Suppressor macrophage treated with lipopolysaccharide for 1 hour (primary cell): ENCODE measurements at places on chromosomes 1 and 21.

GRCh38 chr1:225469051-225469450, 41.2 kb upstream of the LBR start:
- DNase-seq: no peak

GRCh38 chr1:204867666-204868339, 2.9 kb upstream of the NFASC start:
- no peak for DNase-seq

DNA sequence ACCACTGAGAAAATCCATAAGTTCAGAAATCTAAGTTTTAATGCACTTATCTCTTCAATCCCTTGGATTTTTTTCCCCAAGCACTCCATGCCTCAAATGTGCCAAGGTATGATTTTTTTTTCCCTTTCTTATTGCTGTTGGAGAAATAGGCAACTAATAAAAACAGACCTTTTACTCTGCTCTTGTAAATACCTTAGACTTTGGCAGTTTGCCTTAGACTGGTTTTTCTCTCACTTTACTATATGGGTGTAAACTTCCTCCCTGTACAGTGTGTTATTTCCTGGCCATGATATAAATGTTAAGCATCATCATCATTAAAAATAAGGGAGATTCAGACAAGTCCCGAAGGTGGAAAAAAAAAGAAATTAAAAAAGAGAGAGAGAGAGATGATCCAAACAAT, 65.7 kb downstream of the LRRC8C start:
- no peak for DNase-seq

- DNase-seq: no peak
These were observed 7.5 kb downstream of the SDC3 start for GRCh38 chr1:30900931-30901560.

DNA sequence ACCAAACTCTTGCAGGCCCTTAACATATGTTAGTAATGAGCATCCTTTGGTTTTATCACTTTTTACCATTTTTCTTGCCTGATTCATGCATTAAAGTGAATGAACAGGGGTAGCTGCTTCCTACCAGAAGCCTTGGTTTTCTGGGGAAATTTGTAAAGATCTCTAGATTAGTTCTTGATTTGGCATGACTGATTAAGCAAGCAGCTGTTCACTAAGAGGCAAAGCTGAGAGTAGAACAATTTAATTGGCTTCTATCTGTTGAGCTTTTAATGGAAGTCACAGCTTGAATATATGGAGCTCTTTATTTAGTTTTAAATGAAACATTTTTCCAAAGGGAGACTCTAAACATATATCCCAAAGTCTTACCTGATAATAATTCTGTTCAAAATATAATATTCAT, 23.6 kb downstream of the TLCD4 start:
- DNase-seq: no peak

GRCh38 chr1:242522996-242523718, 1.3 kb downstream of the PLD5 start:
- no peak for DNase-seq

DNA sequence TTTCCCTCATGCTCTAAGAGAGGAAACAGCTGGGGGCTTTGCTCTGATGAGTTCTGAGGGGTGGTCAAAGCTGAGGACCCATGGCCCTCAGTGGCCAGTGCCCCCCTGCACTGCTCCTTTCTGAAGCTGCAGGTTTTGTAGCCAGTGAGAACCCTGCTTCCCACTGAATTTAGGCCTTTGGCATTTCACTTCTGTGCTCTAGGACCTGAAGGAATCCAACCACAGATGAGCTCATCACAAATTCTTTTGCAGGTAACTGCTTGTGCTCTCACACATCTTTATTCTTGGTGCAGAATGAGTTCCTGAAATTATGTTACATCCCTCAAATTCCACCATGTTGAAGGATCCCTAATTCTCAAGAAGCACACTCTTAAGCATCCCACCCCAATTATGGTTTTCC, 248.7 kb upstream of the IRF2BP2 start:
- DNase-seq: no peak

DNA sequence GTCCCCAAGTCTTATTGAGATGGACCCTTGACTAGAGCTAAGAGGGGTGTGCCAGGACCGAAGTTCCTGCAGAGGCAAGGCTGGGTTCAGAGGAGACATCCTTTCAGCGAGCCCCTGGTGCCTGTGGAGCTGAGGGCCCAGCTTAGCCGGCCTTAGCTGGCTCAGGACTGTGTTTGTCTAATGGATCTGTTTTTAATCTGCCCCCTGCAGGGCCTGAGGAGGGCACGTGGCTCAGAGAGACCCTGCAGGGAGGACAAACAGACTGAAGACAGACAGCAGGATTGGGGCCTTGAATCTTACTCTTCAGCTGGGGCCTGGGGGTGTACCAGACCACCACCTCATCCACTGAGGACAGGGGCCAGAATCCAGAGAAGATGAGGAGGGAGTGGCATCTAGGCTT, 1.6 kb downstream of the CRABP2 start:
- no peak for DNase-seq

GRCh38 chr1:89050649-89051033, 14.4 kb downstream of the GBP1 start:
- no peak for DNase-seq

DNA sequence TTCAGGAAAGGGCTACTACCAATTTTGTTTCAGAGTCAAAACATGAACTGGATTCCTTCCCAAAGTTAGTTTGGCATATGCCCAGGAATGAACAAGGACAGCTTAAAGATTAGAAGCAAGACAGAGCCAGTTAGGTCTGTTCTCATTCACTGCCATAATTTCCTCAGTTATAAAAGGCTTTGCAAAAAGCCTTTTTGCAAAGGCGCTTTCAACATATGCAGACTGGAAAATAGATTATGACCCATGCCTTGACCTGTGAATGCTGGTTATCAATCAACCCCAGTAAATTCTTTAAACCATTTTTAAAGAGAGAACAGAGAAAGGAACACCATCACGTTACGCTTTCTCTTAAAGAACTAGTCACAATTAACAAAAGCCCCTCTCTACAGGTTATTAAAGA, 1.7 kb upstream of the FRRS1 start:
- no peak for DNase-seq

- no peak for DNase-seq
These were observed 412.8 kb downstream of the AJAP1 start for GRCh38 chr1:5067246-5067645.

DNA sequence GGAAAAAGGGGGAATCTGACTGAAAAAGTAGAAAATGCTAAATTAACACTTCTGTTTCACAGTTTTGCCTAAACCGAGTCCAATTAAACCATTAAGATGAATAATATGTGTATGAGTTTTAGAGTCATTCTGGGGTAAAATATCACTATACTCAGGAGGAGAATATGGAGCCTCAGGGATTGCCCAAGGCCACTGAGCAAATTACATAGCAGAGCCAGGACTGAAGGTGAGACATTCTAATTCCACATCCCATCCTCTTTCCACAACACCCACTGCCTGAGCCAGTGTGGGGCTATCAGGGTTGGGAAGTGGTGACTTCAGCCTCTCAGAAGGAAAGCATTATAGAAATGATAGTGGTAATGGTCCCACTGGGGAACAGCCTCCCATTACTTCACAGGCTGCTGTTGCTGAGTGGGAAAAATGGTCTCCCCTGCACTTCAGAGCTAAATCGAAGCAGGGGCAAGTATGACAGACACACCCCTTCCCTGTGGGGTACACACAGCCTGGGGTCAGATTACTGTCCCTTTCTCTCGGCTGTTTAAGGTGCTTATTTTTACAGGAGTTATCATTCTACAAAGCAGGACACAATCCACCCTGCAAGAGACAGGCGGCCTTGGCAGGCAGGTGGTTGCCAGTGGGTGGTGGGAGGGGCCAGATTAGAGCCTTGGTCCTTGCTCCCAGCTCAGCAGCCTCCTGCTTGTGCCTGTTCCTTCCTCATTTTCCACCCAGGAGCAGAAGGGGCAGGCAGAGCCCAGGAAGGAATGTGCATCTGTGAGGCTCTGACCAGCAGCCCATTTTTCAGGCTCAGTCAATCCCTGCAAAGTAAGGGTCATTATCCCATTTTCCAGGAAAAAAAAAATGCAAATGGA, 9.5 kb upstream of the BCAR3 start:
- peak; percentile 42 for DNase-seq

DNA sequence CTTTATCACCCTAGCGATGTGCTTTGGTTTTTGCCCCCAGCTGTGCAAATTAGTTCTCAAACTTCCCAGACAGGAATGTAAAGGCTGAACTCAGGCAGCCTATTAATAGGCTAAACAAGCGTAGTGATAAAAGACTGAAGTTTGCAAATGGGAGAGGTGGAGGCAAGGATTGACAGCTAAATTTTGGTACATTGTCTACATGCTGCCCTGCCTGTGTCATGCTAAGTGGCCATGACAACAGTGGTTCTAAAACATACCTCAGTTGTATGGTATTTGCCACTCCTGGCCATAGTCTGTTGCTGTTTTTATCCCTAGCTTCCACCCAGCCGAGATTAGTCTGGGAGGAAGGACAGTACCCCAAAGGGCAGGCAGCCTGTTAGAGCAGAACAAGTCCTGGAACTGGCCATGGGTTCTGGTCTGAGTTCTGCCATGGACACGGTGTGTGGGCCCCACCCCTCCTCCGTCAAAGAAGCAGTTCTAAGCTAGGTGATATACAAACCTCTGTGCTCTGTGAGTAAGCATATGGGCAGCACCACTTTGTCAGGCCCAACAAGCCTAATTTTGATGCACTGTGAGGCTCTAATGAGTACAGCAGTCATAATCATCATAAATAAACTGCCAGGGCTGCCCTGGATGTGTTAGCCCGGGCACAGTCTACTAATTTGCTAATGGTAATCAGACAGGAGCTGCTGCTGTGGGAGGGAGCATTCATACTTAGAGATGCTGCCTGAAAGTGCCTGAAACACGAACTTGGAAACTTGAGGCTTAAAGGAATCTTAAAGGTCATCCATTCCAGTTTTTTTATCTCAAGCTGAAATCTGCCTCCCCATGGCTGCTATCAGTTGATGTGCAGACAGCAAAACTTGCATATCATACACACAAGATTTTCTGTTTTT, 177.1 kb downstream of the HHAT start:
- DNase-seq: no peak

DNA sequence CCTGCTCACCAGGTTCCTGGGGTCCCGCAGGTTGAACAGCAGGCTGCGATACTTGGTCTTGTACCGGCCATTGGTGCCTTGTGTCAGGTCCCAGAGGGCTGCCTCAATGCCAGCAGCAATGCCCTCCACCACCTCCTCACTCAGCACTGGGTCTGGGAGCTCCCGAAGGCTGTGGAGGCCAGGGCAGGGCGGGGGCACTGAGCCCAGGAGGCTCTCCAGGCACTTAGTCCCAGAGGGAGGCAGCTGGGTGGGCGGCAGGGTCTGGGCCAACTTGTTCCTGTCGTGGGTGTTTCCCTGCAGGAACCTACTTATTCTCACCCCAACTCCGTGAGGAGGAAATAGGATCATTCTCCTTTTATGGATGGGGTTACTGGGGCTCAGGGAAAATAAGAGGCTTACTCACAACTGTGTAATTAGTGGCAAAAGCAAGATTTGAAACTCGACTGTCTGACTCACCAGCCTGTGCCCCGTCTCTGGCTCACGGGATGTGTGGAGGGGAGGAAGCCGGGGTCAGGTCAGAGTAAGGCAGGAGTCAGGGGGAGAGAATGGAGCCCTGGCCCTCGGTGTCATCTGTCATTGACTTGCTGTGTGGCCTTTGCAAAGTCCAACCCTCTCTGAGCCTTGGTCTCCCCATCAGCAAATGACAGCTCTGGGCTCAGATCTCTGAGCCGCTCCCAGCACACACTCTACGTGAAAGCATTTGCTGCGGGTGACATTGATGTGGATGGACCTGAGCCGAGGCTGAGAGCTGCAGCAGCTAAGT, 17.2 kb downstream of the SPOCD1 start:
- peak; percentile 92 for DNase-seq

GRCh38 chr1:154593390-154593789, 14.6 kb downstream of the ADAR start:
- DNase-seq: no peak

- DNase-seq: no peak
These were observed 18.7 kb upstream of the KANK4 start for GRCh38 chr1:62337706-62338631.

DNA sequence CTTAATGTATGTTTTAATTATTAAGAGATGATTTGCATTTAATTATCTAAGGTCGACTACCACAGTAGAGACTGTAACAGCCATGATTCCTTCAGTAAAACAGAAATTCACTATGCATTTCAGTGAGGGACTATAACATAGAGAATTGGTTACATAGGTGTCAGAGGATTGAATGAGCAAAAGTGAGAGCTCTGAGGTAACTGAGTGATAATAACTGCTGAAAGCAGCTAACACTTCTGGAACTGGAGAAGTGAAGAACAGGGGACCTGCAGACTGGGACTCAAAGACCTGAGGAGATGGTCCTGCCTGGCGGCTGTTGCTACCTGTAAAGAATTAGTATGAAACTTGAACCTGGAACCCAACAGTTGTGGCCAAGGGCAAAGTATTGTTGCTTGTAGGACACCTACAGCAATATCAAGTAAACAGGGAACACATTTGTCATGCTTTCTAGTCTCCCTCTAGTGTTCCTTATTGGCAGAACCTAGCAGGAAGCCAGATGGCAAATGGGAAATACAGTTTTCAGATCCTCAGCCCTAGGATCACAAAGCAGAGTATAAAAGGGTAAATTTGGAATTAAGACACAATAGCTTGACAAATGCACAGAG, 110.6 kb downstream of the HS2ST1 start:
- peak; percentile 20 for DNase-seq

- no peak for DNase-seq
These were observed at the start of gene MAP3K21 for GRCh38 chr1:233327651-233328141. Gene MAP3K21 (plus strand): TSS chr1:233327724. CDS start chr1:233328029, 305 bp downstream.
